ENCODE measurements at places on chromosomes 5 and 9.

DNA sequence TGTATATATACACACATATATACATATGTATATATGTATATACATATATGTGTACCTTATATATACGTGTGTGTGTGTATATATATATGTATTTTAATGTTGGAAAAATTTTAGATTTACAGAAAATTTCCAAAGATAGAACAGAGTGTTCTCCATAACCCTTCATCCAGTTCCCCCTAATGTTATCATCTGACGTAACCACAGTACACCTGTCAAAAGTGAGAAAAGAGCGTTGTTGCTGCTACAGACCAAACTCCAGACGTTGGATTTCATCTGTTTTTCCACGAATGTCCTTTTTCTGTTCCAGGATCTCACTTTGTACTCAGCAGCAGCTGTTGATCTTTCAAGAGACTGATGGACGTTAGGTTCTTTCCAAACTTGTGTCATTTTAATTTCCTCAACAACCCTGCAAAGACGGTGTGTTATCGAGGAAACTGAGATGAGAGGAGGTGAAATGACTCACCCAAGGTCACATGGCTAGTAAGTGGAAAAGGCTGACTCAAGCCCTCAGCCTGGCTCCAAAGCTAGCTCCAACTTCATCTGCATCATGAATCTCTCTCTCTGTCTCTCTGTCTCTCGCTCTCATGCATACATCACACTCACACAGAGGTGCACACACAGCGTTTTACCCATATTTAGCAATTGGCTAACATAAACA lies 17.0 kb upstream of the NTNG2 start:
- no peak for DNase-seq

GRCh38 chr9:116286297-116286696 lies 132.7 kb downstream of the PAPPA start:
- no peak for DNase-seq

DNA sequence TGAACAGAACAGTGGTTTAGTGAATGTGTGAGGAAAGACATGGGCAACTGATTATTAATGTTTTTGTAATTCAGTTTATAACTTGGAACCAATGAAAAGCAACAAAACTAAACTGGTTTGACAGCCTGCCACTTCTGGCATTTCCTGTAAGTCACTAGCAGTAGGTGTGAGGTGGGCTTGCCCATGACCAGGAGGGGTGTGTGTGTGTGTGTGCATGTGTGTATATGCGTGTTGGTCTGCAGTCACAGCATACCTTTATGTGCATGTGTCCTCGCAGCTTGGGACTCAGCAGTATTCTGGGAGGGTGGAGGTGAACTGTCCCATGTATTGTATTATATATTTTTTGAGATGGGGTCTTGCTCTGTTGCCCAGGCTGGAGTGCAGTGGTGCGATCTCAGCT lies 32.3 kb downstream of the OTULIN start:
- DNase-seq, result no peak

- no peak for DNase-seq
These were observed 13.5 kb upstream of the FREM1 start for GRCh38 chr9:14923701-14924100.

DNA sequence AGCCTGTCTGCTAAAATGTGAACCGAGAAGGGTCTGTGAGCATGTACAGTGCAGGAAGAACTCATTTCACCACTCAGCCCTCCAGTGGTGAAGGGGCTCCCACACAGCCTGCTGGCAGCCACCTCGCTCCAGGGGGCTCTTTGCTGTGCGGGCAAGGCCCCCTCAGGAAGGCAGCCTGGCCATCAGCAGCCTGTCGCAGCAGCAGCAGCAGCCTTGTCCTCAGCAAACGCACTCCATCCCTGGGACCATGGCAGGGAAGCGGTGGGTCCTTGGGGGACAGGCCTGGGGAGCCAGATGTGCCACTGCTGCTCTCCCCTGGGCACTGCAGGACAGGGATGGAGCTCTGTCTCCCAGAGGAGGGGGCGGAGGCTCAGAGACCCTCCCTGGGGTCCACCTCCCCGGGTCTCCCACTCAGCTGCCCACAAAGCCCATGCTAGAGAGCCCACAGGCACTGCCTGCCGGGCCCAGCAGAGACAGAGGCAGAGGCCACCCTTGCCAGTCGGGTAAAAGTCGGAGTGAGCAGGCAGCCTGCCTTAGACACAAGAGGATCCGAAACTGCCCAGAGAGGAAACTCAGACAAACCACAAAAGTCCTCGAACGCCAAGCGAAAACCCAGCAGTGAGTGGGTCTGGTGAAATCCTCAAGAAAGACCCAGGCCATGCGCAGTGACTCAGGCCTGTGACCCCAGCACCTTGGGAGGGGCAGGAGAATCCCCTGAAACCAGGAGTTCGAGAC lies 8.0 kb downstream of the BRD3 start:
- DNase-seq, result peak; percentile 69

GRCh38 chr5:23579566-23579965 lies 72.2 kb downstream of the PRDM9 start:
- DNase-seq, result no peak

GRCh38 chr9:77785341-77785740 lies 137.2 kb upstream of the GNA14 start:
- no peak for DNase-seq

DNA sequence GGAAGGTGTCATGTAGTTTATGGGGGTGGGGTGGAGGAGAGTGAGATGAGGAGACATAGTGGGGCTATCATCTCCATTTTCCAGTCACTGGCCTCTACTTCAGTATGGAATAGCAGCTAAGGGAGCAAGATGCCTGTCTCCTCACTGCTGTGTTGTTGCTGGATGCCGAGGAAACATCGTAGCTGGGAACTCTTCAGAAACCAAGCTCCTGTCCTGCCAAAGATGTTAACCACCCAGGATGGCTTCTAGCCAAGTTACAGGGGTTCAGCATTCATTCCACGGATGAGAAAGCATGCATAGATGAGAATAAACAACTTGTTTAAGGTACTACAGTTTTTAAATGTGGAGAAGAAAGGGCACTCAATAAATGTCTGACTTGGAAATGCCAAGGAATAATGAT lies 226.5 kb downstream of the ASTN2 start:
- DNase-seq, result no peak

DNA sequence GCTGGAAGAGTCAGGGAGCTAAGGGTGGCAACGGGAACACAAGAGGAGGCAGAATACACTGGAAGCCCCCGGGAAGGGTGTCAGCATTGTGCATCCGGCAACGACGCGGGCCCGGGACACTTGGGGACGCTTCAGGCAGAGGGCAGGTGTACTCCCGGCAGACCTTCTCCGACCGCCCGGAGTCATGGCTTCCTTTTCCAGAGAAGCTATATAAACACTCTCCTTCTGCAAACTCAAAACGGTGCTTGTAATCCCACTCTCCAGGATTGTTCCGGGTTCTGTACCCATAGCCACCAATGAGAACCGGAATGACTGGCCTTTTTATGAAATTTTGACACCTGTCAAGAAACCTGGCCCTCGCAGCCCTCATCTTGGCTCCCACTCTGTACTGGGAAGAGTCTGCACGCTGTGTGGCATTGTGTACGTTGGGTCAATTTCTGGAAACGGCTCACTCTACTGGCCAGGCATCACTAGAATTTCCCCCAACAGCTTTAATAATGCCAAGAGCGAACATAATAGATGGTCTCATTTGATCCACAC lies 462 bp upstream of the MCC start:
- no peak for DNase-seq

DNA sequence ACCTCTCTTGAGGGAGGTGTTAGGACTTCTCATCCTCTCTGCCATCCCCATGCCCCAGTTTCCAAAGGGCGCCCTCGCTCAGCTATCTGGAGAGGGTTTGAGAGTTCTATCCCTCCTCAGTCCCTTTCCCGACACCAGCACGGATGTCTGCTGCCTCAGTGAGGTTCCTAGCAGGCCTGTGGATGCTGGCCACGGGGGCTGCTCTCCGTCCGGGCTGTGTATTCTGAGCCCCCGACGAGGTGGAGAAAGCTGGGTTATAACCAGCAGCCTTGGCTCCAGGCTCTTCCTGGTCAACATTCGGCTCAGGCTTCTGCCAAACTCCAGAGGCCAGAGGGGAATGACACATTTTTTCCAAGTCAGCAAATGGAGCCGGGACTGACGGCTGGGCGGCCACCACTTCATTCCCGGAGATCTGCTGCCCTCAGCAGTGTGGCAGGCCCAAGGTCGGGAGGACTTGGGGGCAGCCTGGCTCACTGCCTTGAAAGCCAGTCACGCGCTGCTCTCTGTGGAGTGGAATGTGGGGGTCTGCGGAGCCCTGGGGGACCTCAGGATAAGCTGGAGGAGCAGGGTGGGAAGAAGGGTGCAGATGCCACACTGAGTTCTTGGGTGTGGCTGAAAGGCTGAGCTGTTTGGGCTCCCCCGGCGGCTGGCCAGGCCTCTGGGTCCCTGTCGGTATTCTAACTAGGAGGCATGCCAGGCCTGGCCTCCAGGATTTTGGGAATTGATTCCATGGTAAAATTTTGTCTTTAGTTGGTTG lies 27.4 kb downstream of the PTPA start:
- DNase-seq, result peak; percentile 91

DNA sequence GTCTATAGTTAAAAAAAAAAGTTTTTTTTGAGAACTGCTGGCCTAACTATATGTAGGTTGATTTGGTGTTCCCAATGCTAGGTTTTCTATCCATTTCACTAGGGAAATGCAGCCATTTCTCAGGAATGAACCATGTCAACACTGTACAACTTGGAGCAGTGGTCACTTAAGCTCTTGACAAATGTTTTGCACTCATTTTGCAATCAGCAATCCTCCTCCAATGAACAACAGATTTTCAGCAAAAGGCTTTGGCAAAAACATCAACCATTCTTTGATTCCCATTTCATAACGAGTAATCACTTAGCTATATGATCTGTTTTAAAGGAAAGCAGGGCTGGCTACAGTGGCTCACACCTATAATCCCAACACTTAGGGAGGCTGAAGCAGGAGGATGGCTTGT lies 17.9 kb downstream of the STRBP start:
- no peak for DNase-seq

- DNase-seq, result no peak
These were observed 173.4 kb downstream of the NDUFS4 start for GRCh38 chr5:53733853-53734252.

DNA sequence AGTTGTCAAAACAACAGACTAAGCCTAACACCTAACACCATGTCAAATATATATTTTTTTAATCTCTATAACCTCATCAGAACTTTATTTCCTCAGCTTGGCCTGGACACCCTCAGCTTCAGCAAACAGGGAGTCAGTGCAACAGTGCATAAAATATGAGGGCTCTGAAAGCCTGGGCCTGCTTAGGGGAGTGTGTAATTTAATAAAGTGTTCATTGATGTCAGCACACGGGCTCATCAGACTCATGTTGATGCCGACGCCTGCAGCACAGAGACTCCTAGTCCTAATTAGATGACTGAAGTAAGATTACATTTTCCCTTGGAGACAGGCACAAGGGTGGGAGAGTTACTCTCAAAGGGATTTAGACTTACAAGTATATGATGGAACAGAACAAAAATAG lies 37.8 kb downstream of the CDH10 start:
- no peak for DNase-seq

GRCh38 chr9:133514460-133515239 lies 10.1 kb downstream of the MYMK start:
- DNase-seq, result peak; percentile 89

All from right cardiac atrium (tissue), 5 donors.